ENCODE measurements at places on chromosomes 6 and 20. TPM values are rescaled to one million over a fixed set of nuclear protein-coding genes. Genes with fewer than 3 reads are reported as not detected.

Gene RBPJL
- total RNA-seq = not detected

Gene PNLDC1
- not detected for total RNA-seq

Gene HLA-DQA2
- 2.2 TPM for total RNA-seq

Gene TOX2
- total RNA-seq = 5.2 TPM

Gene PI3
- total RNA-seq = 234 TPM

Gene WRNIP1
- 50.1 TPM for total RNA-seq

- DNase-seq = no peak
These were observed 57.7 kb downstream of the RSPH3 start for GRCh38 chr6:158942349-158942748.

DNA sequence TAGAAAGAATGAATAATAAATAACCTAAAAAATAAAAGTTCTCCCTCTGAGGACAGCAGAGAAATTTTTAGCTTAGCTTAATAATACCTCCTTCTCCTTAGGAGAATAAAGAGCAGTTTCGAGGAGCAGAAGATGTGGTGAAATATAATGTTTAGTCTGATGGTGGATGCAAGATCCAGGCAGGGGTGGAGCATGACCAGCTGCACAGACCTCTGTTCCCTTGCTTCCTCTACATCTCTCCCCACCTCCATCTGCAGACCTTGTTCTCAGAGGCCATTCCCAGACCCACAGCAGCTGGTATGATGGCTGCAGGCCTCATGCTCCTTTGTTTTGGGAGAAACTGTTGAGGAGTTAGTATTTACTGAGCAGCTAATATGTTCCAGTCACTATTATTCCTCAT, 1.5 kb downstream of the BTN3A2 start:
- no peak for DNase-seq

DNA sequence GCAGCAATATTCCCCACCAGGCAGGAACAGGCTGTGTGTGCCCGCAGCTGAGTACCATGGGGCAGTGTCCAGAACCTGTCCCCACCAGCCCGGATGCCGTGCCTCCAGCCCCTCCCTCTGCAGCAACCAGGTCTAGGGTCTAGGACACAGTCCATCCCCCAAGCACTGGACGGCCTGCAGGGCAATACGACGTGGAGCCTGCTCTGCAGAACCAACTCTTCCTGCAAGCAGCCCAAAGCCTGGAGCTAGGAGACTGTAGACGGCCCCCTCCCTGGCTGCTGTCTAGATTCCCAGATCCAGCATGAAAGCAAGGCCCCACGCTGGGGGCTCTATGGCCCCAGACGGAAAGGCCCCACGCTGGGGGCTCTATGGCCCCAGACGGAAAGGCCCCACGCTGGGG, 128.2 kb upstream of the AFDN start:
- no peak for DNase-seq

DNA sequence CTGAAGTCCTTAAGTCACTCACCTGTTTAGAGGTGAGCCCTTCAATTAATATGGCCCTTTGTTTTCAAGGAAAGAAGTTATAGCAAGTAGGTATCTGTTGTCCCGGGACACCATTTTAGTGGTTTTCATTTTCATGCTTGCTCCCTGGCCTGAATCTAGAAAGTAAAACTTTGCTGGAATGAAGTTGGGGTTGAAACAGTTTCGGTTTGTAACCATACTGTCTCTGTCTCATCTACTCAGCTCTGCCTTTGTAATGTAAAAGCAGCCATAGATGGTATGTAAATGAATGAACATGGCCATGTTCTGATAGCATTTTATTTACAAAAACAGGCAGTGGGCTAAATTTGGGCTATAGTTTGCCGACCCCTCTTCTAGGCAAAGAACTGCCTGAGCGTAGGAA, 64.9 kb upstream of the GNRH2 start:
- DNase-seq = no peak

DNA sequence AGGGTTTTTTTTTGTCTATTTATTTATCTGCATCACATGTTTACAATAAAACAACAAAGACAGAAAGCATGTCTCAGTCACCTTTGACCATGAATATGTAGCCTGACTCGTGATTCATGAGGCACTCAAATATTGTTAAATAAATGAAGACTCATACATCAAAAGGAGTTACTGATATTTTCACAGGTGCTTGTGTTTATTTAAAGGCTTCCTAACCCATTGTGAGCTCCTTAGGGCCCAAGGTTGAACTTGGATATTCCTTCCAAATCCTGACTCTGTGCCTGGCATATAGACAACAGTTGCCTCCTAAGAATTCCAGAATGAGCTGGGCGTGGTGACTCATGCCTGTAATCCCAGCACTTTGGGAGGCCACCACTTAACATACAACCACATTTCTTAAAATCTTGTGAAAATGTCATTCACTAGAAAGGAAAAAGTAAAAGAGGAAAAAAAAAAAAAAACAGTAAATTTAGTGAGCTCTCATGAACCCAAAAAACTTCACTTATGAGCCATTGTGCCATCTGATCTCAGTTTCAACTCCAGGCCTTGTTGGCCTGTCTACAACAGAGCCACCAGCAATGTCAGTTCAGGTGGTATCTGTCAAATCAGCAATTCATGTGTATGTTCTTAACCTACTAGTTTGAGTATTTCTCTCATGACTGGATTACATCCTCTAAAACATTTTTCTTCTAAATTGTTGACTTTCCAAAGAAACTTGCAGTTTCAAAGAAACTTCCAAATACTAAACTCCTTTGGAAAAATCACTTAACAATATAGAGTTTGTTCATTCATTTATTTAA, 162.7 kb upstream of the MARCKS start:
- no peak for DNase-seq

DNA sequence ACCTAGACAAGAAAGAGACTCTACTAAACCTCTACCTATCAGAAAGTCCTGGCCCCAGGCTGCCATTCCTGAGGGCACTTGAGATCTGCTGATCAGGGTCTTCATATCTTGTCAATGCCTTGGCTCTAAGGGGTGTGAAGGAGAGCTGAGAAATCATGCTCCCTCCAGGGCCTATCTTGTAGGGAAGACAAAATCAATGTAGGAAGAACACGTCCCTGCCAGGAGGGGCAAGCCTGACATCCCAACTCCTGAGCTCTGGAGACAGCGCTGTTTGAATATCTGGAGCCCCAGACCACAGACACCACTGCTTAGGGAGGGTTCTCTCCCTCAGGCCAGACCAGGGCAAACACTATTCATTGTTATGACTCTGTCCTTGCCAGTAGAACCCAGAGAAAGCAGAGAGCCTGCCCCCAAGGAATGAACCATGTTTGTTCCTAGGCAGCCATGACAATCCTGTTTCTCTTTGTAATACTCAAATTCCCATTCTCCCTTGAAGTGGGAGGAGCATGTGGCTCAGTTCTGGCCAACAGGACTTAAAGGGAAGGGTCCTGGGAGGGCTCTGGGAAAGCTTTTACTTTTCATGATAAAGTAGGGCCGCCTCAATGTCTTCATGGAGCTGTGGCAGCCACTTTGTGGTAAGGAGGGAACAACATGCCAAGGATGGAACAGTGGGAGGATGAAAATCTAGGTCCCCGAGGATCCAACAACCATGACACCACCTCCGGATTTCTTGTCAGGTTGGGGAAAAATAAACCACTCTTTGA, 1.8 kb upstream of the FASTKD5 start:
- DNase-seq = no peak

GRCh38 chr20:38094373-38094891, 60.9 kb downstream of the RPRD1B start:
- no peak for DNase-seq

- DNase-seq = no peak
These were observed 675 bp downstream of the DSTN start for GRCh38 chr20:17570347-17571152.

- no peak for DNase-seq
These were observed 15.7 kb downstream of the ADISSP start for GRCh38 chr20:3751675-3752385.

DNA sequence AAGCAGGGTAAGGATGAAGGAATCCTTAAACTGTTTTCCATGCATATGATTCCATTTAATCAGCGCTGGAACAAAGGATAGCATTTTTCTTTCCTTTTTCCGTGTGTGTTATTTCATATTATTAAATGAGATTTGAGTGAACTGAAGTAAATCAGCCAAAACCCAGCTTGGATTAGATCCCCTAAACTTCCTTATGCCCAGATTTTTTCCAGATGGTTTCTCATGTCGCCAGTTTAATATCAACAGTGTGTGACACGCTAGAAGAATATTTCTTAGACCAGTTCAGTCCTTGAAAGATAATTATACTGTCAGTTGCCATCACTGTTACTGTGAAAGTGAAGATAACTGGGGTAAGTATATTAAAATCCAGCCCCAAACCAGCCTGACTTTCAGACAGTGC, 1009.4 kb downstream of the KIF16B start:
- no peak for DNase-seq

DNA sequence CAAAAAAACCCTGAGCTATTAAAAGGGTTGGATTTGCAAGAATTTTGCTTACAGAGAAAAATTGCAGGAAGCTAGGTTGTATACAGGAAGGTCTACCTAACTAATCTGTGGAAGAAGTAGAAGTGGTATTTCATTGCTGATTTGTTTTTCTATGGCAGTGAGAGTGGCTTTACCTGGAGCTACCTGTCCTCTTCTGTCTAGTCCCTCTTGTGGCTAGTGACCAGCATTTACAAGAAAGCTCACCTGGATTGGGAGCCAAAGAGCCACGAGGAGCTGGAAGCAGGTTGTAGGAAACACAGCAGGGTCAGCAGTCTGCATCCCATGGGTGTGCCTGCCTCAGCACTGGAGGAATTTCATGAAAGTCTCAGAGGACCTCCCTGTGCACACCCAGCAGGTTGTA, 120.3 kb upstream of the RALGAPA2 start:
- no peak for DNase-seq

DNA sequence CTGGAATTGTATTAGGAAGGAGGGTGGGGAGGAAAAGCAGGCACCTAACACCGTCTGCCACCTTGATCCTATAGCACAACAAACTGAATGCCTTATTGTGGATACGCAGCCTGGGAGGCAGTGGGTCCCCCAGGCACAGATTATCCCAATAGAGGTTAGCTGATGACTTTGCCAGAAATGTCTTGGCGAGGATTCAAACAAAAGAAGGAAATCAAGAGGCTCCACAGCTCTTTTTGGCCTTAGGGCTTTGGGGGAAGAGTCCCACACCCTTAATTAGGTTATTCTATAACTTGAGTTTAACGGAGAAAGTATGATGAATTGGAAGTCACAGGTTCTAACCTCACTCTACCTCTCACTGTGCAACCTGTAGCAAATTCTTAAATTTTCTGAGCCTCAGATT, 102.0 kb downstream of the MRPL14 start:
- no peak for DNase-seq
